Activated CD4-positive, CD25-positive, alpha-beta regulatory T cell (primary cell): ENCODE measurements at places on chromosomes 12 and 14.

GRCh38 chr12:63911341-63911740 lies 66.8 kb downstream of the SRGAP1 start:
- DNase-seq = no peak

- no peak for DNase-seq
Measured at GRCh38 chr14:24851406-24851805, 198.5 kb downstream of the STXBP6 start.

GRCh38 chr12:55470088-55470829 lies at the start of gene OR6C70:
Gene OR6C70 (minus strand): TSS chr12:55470138. CDS start chr12:55470138, 0 bp downstream.
- no peak for DNase-seq

DNA sequence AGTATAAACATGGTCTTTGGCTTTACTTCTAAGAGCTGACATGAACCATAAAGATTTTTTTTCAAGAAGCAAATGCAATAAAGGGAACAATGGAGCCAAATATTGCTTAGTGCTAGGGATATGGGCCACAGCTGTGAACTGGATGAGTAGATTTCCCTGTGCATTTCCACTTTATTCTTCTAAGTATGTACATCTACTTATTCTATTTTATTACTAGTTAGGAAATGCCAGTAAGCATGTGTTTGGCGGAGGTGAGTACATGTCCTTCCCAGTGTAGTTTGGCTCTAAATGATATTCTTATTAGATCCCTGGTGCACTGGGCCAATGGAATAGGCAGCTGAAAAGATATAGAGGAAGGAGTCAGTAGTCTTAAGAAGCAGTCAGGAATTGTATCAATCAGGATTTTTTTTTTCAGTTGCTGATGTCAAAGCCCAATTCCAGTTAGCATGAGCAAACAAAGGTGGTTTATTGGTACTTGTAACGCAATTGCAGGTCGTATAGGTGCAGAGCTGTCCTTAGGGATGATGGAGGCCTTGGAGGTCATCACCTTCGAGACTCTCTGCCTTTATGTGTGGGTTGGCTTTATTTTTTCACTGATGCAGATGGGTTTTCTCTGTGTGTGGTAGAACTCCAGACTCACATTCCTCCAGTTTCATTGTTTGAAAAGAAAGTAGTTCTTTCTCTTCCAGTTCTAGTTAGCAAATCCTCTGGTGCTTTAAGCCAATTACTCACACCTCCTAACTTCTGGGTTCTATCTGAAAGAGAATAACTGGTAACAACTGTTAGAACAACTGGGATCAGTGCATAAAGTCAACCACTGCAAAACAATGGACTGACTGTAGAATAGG lies 139.0 kb upstream of the LRIG3 start:
- no peak for DNase-seq

- no peak for DNase-seq
Measured at GRCh38 chr14:81682134-81682533, 148.5 kb upstream of the SEL1L start.

- no peak for DNase-seq
Measured at GRCh38 chr12:6383572-6384498, at the start of gene LTBR. Gene LTBR (plus strand): TSS chr12:6384162. CDS start chr12:6384359, 197 bp downstream.

- DNase-seq = no peak
Measured at GRCh38 chr14:81066672-81067071, 111.3 kb downstream of the TSHR start.

GRCh38 chr14:62269204-62269603 lies 507.0 kb downstream of the SNAPC1 start:
- no peak for DNase-seq

DNA sequence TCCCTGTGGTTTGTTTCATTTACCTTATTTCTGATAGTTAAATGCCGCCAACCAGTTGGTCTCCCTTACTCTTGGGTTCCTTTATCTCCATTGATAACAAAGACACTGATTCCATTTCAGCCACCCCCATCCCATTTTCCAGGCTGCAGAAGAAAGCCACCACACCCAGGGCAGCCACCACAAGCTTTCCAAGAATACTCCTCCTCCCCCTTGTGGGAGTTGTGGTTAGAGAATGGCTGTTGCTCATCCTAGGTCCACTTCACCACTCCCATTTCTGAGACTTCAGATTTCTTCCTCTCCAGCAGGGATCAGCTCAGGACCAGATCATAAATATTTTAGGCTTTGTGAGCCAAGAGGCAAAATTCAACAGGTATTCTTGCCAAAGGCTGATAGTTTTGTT lies 73.9 kb downstream of the ANO4 start:
- no peak for DNase-seq

- no peak for DNase-seq
Measured at GRCh38 chr12:129719416-129719815, 184.4 kb downstream of the TMEM132D start.

DNA sequence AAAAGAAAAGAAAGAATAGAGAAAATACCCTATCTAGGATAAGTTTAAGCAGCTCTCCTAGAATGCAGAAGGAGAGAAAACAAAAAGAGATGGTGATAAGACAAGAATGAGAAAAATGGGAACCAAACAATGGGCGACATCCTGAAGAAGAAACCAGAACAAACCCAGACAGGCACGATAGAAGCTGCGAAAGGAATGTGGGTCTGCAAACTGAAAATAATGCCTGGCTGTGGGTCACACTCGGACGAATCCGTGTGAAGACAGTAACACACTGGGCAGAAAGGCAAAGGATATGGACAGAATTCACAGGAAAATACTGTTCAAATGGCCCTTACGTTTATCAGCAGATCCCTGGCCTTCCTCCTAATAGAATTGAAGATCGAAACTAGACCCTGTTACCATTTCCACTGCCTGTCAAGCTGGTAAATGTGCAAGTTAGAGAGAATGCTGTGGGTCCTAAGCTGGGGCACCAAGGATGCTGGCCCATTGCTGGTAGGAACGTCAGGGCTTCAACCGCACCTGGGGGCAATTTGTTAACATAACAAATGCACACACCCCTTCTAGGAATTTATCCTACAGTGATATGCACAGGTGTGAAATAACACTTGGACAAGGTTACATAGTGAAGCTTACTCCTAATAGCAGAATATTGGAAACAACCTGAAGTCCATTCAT lies 117.5 kb upstream of the RFLNA start:
- no peak for DNase-seq

DNA sequence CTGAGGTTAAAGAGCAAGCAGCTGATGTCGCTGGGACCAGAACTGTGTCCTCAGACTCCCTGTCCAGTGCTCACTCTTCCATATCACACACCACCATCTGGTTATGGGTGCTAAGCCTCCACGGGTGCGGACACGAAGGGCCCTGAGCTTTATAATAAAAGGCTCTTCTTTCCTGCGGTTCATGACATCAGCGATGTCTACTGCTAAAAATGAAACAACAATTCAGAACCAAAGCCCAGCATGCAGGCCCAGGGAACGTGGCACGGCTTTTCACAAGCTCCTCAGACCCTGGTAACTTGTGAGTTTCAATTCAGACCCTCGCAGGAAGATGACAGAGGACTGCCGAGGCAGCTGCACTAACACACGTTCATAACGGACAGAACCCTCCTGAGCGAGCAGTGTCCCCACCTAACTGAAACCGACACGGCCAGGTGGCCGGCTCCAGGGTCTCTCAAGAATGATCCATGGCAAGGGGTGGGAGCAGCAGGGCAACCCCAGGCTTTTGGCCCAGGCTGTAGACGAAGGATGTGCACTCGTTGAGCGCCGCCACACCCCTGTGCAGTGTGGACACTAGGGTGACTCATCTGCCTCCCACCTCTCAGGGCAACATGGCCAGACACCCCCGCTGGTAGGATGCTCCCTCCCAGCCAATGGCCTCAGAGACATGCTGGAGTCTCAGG lies 180.3 kb downstream of the CALM1 start:
- no peak for DNase-seq

DNA sequence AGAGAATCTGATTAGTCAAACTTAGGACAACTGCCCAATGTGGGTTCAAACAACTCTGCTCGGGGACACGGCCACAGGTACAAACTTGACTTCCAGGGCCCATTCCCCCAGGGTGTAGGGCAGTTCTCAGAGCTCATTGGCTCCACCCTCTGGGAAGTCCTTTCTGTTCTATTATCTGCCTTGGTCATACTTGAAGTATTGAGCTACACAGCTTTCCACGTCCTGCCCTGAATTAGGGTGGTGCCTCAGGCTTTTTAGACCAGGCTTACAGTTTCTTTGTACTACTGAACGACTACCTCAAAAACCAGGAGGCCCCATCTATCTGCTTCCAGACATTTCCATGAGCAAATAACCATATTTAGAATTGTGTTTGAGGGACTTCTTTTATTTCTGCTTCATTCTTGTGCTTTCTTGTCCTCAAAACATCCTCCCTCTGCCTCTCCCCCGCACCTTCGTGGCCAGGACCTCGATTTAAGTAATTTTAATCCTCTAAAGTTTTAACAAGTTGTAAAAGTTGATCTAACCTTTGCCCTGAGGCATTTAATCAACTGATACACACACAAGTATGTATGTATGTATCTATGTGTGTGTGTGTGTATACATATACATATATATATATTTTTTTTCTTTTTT lies 281.7 kb upstream of the AMIGO2 start:
- DNase-seq = no peak

DNA sequence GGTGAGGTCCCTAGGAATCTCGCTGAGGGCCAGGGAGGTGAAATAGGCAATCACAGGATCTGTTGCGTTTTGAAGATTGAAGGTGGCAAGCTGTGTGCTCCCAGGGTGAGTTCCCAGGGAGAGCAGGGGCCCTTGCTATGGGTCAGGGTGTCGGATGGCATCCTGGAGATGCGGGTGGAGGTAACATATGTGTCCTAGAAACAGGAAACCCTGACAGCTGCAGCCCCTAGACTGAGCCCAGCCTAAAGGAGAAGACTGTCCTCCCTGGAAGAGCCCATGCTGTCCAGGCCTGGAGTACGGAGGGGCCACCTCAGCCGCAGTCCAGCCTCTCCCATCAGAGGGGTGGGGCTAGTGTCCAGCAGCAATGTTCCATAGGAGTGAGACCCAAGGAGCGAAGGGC lies 194.2 kb downstream of the NTF3 start:
- no peak for DNase-seq

DNA sequence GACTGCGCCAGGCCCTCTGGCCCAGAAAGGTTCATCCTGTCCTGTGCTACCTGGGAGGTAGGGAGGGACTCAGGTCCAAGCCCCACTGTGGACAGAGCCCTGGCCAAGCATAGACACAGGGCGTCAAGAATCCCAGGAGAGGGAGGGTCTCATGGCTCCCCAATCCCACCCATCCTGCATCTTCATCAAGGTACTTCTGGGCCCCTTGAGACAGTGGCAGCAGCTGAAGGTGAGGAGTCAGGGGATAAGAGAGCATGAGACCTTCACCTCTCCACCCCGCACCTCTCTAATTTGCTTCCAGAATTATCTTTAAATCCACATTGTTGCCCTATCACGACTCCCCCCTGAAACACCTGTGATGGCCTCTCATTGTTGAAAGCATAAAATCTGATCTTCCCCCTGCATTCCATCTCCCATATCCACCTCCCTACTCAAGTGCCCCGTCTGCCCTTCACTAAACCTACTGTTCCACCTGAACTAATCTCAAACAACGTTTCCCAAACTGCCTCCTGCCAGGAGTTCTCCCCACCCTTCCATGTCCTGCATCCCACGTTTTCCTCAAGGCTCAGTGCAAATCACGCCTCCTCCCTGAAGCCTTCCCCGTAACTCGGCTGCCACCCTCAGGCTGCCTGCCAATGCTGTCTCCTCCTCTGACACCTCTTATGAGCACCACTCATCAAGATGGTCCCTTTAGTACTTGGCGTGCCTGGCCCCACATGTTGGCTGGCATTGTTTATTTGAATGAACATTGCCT lies 27.1 kb downstream of the KRT18 start:
- no peak for DNase-seq

GRCh38 chr12:50188875-50189575 lies 21.9 kb upstream of the CERS5 start:
- no peak for DNase-seq

DNA sequence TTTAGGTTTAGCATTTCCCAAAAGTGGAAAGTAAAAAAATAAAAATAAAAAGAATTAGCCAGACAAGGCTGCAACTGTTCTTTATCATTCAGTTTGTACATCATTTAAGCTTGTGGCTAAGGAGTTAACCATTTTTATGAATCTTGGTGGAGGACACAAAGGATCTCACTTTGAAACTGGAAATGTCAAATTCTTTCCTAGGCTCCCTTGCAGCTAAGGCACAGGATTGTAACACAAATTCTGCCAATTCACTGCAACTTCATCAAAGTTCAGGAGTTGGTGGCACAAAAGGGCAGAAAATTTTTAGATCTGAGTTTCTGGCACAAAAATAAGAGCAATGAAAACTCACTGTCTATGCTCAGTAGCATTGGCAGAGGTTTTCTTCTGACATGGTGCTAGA lies 211.2 kb upstream of the SYT10 start:
- no peak for DNase-seq

GRCh38 chr14:73743431-73743931 lies 29.3 kb upstream of the PNMA1 start:
- DNase-seq = peak; percentile 45

DNA sequence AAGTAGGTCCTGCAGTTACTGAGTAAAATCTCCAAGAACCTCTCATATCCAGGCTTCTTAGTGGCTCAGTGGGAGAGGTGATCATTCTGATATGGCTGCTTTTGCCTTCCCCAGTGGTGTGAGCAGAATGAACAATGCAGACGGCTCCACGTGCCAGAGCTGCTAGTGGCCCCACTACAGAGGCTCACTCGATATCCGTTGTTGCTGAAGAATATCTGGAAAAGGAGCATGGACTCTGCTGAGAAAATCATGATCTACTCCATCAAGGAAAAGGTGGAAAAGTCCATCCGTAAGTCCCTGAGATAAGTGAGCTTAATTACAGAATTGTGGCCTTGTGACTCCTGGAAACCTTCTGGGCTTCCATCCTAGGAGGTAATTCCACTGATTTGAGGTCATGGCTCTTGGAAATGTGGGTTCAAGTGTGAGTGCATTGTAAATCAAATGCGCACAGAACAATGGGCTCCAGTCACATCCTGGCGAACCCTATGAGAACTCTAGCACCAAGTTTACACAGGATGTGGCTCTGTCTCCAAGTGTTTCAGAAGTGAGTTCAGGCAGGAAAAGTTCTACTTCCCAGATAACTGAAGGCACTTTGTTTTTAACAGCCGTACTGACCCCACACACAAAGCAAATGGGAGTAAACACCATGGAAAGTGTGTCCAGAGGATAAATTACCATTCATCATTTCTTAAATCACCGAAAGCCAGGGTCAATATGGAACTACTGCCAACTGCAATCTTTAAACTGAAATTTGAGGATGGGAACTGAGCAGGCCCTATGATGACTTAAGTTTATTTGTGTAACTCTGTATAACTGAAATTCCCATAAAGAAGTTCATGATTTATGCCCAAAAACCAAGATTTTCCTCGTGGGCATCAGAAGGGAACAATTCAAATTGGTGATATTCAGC lies 51.4 kb downstream of the PLEKHG7 start:
- no peak for DNase-seq

DNA sequence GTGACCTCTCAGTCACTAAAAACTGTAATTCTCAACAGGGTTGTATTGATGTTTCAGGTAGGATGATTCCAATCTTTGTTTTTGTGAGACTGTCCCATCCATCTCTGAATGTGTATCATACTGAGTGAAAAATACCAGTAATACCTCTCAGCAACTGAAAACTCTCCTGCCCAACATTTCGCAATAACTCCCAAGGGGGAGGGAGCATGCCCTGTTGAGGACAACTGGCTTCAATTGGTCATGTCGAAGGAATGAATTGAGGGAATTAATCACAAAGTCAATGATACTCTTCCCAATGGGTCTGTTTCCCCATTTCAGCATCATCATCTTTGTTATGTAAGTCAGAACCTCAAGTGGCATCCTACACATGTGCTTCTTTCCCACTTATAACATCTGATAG lies 102.4 kb upstream of the E2F7 start:
- no peak for DNase-seq
